ENCODE measurements at places on chromosomes 11 and 22.

- no peak overlapping the region for H3K4me3 ChIP-seq
- no peaks in the 10 kb centered on the region for H3K36me3 ChIP-seq
- no peaks in the 10 kb centered on the region for H3K4me1 ChIP-seq
- H3K27me3 ChIP-seq, result no peaks in the 10 kb centered on the region
These were observed 34.9 kb upstream of the TRPC6 start for GRCh38 chr11:101618709-101619108.

DNA sequence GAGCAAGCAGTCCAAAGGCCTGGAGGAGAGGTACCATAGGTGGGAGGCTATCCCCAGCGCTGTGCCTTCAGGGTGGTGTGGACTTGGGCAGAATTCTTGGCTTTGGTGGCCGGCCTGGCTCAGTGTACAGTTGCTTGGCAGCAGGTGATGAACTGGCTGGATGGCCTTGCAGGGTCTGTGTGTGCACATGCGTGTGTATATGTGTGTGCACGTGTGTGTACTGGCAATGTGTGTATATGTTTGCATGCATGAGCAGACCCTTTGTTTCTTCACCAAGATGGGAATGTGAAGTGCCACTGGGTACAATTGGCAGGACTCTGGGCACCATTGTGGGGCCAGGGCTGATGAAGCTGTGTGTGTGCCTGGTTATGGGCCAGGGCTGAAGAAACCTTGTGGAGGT, 53.0 kb downstream of the CEP164 start:
- DNase-seq, result no peak
- H3K27ac ChIP-seq, result no peak overlapping the region
- no peak overlapping the region for H3K4me3 ChIP-seq
- H3K27me3 ChIP-seq, result no peaks in the 10 kb centered on the region
- H3K36me3 ChIP-seq, result peaks cover 7% of the 10 kb centered on the region
- no peaks in the 10 kb centered on the region for H3K4me1 ChIP-seq

DNA sequence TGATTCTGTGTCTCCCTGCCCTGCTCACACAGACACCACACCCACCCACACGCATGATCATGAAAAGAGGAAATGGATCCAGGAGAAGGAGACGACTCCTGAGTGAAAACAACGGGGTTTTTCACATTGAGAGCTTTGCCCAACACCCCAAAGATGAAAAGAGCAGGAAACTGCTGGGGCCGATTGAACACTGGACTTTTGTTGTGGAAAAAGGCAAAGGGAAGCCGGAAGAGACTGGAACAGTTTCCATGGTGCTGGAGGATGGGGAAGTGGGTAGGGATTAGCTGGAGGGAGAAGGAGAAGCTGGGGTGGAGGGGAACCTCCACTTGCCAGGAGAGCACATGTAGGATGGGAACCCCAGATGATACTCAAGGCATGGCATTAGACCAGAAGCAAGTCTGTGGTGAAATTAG, 5.2 kb upstream of the SLC43A3 start:
- H3K4me1 ChIP-seq, result peaks cover 46% of the 10 kb centered on the region
- H3K27me3 ChIP-seq, result no peaks in the 10 kb centered on the region
- no peak for DNase-seq
- no peak overlapping the region for H3K27ac ChIP-seq

- H3K4me1 ChIP-seq, result peaks cover 54% of the 10 kb centered on the region
- peak; percentile 81 for DNase-seq
- no peaks in the 10 kb centered on the region for H3K36me3 ChIP-seq
- no peak overlapping the region for H3K4me3 ChIP-seq
These were observed 107.5 kb downstream of the NAV2 start for GRCh38 chr11:19820100-19820499.

DNA sequence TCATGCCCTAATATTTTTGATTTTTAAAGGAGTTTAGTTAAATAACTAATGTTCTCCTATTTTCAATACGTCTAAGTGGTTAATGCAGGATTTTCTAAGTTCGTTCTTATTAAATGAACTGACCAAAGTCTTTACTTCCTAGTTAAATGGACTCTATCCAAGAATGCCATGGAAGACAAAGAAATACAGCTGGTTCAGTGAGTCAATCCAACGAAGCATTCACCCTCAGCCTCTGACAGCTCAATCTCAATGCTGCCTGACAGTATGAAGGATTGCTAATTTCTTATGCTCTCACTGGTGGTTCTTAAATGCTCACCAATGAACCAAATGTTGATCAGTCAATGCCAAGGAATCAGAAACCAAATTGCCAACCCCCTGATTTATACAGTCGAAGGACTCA, 219.4 kb downstream of the CADM1 start:
- no peak for DNase-seq
- H3K27ac ChIP-seq, result no peak overlapping the region
- peaks cover 18% of the 10 kb centered on the region for H3K4me1 ChIP-seq
- no peaks in the 10 kb centered on the region for H3K36me3 ChIP-seq
- no peak overlapping the region for H3K4me3 ChIP-seq

DNA sequence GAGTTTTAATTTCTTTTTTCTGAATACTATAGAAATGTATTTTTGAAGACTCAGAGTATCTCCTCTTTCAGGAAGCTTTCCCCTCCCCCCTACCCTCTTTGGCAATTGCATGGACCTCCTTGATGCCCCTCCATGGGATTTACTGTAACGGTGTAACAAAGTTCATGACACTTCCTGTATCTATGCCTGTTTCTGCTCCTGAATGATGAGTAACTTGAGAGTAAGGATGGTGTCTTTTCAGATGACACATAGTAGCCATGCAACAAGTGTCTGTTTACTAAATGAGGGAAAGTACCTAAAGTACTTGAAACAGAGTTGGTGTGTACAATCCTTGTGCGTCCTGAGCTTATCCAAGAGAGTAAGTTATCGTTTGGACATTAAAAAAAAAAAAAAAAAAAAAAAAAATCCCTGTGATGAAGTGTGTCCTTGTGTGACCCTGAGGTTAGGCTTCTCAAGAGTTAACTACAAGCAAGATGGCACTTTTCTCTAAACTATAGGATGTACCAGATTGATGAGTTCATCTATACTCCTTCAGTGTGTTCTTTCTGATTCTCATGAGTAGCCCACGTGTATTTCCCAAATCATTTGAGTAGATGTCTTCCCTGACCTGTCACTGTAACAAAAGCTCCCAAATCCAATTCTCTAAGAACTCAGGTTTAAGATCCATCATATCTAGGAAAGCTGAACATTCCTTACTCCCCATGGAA, 7.4 kb downstream of the ETS1 start:
- H3K4me1 ChIP-seq, result peaks cover 15% of the 10 kb centered on the region
- no peaks in the 10 kb centered on the region for H3K27me3 ChIP-seq
- H3K27ac ChIP-seq, result no peak overlapping the region
- DNase-seq, result no peak

GRCh38 chr11:117831661-117832415, 7.3 kb upstream of the FXYD2 start:
- no peak overlapping the region for H3K4me3 ChIP-seq
- H3K27ac ChIP-seq, result no peak overlapping the region
- H3K4me1 ChIP-seq, result peaks cover 35% of the 10 kb centered on the region
- no peaks in the 10 kb centered on the region for H3K27me3 ChIP-seq
- no peak for DNase-seq
- H3K36me3 ChIP-seq, result peaks cover under 1% of the 10 kb centered on the region

DNA sequence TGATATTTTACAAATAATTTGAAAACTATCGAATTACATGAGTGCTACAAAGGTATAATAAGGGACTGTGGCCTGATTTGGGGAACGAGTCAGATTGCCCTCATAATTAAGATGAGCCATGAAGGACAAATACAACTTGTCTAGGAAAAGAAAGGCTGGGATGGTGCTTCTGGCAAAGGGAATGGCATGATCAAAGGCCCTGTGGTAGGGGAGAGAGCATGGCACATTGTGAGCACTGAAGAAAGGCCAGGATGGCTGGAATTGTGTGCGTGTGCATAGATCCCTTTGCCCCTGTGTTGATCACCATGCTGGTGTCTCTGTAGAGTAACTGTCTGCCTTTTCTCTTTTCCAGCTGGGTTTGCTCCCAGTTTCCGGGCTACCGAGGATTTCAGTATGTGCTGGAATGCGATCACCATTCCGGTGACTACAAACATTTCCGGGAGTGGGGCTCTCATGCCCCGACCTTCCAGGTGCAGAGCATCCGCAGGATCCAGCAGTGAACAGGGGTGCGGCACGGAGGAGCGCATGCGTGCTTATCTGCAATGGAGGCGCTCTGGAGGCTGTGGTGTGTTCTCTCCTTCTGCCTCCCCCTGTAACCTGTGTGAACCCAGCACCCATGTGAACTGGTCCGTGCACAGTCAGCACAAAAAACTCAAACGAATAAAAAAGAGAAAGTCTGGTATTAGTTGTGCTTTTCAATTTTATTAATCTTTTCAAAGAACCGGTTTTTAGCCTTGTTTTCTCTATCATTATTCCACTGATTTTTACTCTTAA, 8.4 kb downstream of the CRYBA4 start:
- no peak overlapping the region for H3K27ac ChIP-seq
- no peak for DNase-seq
- no peak overlapping the region for H3K4me3 ChIP-seq

GRCh38 chr11:130615561-130615960, 167.1 kb downstream of the ADAMTS15 start:
- H3K27me3 ChIP-seq, result no peaks in the 10 kb centered on the region
- H3K36me3 ChIP-seq, result no peaks in the 10 kb centered on the region
- no peak overlapping the region for H3K4me3 ChIP-seq
- H3K4me1 ChIP-seq, result no peaks in the 10 kb centered on the region

DNA sequence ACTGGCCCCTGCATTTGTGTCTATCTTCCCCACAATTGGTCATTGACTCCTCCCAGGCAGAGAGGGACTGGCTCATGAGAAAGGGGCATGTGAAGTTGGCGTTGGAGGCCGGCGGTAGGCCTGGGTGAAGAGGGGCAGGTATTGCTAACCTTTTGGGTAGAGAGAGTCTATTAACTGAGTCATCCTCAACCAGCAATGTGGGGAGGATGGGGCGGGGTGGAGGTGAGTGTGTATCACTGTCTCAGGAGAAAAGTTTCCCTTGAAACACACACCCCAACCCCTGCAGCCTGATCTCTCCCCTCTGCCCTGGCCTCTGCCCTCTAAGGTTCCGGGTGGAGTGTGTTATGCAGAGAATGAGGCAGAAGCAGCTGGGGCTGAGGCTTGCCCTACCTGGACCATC, 60.1 kb upstream of the PHF21B start:
- DNase-seq, result no peak
- H3K27me3 ChIP-seq, result no peaks in the 10 kb centered on the region
- H3K4me3 ChIP-seq, result no peak overlapping the region
- no peaks in the 10 kb centered on the region for H3K4me1 ChIP-seq
- no peak overlapping the region for H3K27ac ChIP-seq
- no peaks in the 10 kb centered on the region for H3K36me3 ChIP-seq

DNA sequence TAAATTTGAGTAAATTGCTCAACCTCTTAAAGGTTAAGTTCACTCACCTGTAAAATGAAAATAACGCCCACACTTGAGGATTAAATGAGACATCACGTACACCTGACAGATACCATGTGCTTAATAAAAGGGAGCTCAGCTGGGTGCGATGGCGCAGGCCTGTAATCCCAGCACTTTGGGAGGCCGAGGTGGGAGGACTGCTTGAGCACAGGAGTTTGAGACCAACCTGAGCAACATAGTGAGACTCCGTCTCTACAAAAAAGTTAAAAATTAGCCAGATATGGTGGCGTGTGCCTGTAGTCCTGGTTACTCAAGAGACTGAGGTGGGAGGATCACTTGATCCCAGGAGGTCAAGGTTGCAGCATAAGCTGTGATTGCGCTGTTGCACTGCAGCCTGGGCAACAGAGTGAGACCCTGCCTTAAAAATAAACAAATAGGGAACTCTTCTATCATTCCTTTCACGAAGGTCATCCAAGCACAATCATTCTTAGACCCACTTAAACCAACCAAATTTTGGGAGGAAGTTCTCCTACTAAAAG, 134.1 kb downstream of the BBOX1 start:
- no peaks in the 10 kb centered on the region for H3K27me3 ChIP-seq
- no peaks in the 10 kb centered on the region for H3K36me3 ChIP-seq
- no peak for DNase-seq
- H3K27ac ChIP-seq, result no peak overlapping the region

- peaks cover 4% of the 10 kb centered on the region for H3K4me1 ChIP-seq
- H3K36me3 ChIP-seq, result no peaks in the 10 kb centered on the region
- no peak for DNase-seq
- H3K4me3 ChIP-seq, result no peak overlapping the region
- H3K27me3 ChIP-seq, result no peaks in the 10 kb centered on the region
These were observed 29.8 kb upstream of the TMEM41B start for GRCh38 chr11:9344061-9344680.

- H3K4me1 ChIP-seq, result peaks cover 33% of the 10 kb centered on the region
- H3K4me3 ChIP-seq, result peak overlapping the region; percentile 72
- no peak for DNase-seq
- no peaks in the 10 kb centered on the region for H3K27me3 ChIP-seq
- peak overlapping the region; percentile 100 for H3K27ac ChIP-seq
- peaks cover 56% of the 10 kb centered on the region for H3K36me3 ChIP-seq
These were observed 1.7 kb upstream of the TSSC4 start for GRCh38 chr11:2398664-2399355.

- H3K27ac ChIP-seq, result no peak overlapping the region
- H3K36me3 ChIP-seq, result no peaks in the 10 kb centered on the region
- H3K4me1 ChIP-seq, result no peaks in the 10 kb centered on the region
- DNase-seq, result no peak
- H3K4me3 ChIP-seq, result no peak overlapping the region
- H3K27me3 ChIP-seq, result no peaks in the 10 kb centered on the region
These were observed 107.5 kb downstream of the NXPE2 start for GRCh38 chr11:114785820-114786219.

- DNase-seq, result no peak
- peaks cover 47% of the 10 kb centered on the region for H3K4me1 ChIP-seq
- H3K27me3 ChIP-seq, result no peaks in the 10 kb centered on the region
- no peak overlapping the region for H3K27ac ChIP-seq
These were observed 1.7 kb downstream of the UVRAG start for GRCh38 chr11:75816561-75817239.

- peak overlapping the region; percentile 100 for H3K27ac ChIP-seq
- no peaks in the 10 kb centered on the region for H3K27me3 ChIP-seq
- H3K36me3 ChIP-seq, result peaks cover 22% of the 10 kb centered on the region
These were observed 9.0 kb downstream of the NEAT1 start for GRCh38 chr11:65431451-65432099.

DNA sequence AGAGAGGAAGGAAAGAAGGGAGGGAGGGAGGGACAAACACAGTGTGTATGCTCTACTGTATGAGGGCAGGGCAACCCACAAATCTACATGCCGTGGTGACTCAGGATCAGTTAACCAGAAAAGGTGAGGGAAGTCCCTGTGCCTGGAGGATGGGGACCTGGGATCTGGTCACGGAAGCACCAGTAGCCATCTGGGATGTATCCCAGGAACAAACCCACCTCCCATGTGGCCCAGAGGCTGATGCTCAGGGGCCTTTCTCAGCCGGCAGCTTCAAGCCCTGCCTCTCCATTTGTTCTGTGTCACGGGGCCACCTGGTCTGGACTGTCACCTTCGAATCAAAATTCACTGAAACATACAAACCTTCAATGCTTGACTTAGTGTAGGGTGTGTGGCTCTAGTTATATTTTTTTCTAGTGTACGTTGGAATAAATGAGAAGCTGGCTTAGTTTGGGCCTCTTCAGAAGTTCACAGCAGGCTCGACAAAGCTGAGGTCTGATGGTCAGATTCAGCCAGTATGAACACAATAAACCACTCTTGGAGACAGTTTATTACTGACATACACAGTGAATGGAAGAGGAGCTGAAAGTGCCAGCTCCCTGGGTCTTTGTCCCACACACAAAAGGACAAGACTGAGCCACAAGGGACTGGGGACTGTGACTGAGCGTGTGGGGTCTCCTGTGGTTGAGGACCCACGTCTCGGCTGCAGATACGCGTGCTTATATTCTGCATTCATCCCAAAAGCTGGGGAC, 23.5 kb upstream of the RTL6 start:
- no peaks in the 10 kb centered on the region for H3K4me1 ChIP-seq
- no peak overlapping the region for H3K27ac ChIP-seq
- no peaks in the 10 kb centered on the region for H3K27me3 ChIP-seq

GRCh38 chr11:125094731-125095130, 16.7 kb downstream of the TMEM218 start:
- no peaks in the 10 kb centered on the region for H3K27me3 ChIP-seq
- peaks cover 22% of the 10 kb centered on the region for H3K36me3 ChIP-seq
- no peak overlapping the region for H3K4me3 ChIP-seq
- DNase-seq, result no peak
- peaks cover 10% of the 10 kb centered on the region for H3K4me1 ChIP-seq
